GM20000 (cell line): ENCODE measurements at places on chromosomes 11 and 22.

GRCh38 chr11:19739872-19740271, 27.2 kb downstream of the NAV2 start:
- no peak for DNase-seq

DNA sequence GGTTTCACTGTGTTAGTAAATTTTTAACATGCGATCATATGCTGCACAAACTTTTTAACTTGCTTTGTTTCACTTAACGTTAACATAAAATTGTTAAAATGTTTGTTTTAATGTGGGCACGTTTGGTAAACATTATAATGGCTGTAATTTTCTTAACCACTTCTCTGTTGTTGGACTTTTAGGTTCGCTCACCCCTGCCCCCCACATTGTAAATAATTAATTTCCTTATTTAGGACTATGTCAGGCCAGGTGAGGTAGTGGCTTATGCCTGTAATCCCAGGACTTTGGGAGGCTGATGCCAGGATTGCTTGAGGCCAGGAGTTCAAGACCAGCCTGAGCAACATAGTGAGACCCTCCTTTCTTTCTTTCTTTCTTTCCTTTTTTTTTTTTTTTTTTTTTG, 6.7 kb upstream of the DIXDC1 start:
- DNase-seq = no peak

- no peak for DNase-seq
Measured at GRCh38 chr11:112540261-112540660, 279.6 kb upstream of the PLET1 start.

- no peak for DNase-seq
Measured at GRCh38 chr11:28107191-28107749, 686 bp downstream of the KIF18A start.

DNA sequence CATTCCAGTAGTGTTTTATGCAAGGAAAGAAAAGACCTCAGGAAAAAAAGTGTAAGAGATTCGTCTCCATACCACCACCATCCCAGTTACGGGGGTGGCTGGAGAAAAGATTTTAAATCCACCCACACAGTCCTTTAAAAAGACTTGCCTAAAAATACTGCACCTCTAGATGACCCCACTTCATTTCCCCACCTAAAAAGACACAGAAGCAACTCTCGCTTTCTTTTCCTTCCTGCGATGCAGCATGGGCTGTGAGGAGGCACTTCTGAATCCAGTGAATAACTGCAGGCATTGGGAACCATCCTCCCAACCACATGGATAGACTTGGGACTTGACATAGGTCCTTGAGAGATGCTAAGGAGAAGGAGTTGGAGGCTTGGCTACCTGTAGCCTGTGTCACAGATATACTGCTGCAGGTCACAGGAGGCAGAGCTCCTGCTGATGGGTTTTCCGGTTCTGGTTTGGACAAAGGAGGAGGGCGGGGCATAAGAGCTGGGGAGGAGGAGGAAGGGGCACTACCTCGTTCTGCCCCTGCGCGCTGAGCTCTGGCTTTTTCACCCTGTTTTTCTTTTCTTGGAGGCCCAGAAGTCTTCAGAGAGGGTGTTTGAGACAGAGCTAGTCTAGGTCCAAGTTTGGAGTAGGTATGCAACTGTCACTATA, 285.9 kb downstream of the NTM start:
- no peak for DNase-seq
